ENCODE measurements at places on chromosomes 1 and 21.

DNA sequence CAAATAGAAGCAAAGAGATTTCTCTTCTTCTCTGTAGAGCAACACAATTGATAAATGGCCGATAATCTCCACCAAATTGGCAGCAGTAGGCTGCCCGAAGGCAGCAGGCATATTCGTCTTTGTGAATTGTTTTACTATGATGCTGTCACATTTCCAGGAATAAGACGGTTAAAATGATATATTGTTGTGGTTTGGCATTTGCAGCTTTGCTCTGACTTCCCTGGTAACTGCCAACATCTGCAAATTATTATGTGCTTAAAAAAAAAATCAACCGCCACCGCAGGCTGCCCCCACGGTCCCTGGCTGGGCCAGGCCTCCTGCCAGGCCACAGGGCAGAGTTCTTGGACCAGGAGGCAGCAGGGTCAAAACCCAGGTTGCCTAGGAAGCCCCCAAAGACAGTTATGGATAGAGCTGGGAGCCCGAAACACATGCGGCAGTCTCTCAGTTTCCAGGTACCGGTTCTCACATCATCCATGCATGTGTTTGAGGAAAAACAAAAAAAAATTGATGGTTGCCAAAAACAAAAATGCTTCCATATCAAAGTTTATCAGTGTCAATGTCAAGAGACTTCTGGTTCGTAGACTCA, 179.3 kb downstream of the ETS2 start:
- DNase-seq, result no peak

GRCh38 chr21:42438316-42439205, 34.9 kb downstream of the UBASH3A start:
- DNase-seq, result no peak

DNA sequence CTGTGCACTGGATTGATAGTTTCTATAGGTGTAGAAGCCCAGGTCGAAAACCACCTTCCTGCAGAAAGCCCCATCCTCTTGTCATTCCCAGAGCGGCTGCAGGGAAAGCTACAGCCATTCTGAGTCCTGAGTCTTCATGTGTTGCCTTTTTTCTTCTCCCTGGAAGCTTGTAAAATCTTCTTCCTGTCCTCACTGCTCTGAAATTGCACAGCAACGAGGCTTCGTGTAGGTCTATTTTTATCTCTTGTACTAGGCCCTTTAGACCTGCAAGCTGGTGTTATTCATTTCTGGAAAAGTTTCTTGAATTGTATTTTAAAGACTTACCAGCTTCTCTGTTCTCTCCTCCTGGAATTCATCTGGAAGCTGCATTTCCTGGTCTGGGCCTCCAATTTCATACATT, 44.2 kb upstream of the ETS2 start:
- DNase-seq, result no peak

DNA sequence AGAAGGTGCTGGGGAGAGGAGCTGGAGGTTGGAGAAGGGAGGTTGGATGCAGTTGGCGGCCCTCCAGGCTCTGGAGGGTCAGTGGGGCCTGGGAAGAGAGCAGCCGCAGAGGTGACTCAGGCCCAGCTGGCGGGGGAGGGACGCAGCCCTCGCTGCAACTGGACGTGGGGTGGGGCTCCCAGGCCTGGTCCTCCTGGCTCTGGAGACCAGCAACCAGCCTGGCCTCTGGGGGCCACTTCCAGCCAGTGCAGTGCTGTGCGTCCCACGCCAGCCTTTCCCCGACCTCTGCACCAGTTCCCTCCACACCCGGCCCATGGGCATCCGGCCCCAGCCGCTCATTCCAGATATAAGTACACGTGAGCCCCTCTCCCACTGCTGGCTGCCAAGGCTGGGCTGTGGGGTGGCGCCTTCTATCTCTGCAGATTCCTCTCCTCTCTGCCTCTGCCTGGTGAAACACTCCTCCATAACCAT, 38.0 kb upstream of the COL18A1 start:
- no peak for DNase-seq

DNA sequence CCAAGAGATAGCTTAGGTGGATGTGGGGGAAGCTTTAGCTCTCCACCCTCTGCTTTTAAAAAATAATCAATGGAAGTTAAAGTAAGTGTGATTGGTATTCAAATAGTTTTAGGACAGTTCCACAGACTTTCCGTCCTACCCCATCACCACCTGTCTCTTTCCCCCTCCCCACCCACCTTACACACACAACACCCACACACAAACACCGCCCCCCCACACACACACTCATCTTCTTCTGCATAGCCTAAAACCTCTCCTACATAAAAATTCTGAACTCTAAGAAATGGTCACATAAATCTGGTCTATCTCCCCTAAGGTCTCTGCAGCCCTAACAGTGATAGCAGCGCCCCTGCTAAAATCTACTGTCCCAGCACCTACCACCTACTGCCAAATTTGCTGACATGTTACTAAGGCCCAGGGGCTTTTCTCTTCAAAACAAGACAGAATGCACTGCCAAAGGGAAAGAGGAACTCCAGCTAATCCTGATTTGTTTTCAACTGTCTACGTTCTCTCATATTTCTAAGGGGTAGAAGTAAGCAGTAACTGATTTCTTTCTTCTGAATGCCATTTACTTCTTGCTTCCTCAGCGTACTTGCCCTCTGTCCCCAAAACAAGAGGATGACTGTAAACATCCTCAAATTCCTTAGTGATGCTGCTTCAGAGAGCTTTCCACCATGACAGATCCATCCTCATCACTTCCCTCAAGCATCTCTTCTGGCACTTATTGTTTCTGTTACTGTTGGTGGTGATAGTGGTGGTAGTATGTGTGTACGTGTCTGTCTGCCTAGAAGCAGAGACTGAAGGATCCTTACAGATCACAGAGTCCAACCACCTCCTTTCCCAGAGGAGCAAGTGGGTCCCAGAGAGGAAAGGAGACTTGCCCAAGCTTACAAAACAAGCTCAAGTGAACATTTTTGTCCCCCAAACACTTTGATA, 56.8 kb downstream of the LUZP1 start:
- peak; percentile 35 for DNase-seq

- no peak for DNase-seq
Measured at GRCh38 chr1:36208978-36209703, 15.1 kb upstream of the THRAP3 start.

DNA sequence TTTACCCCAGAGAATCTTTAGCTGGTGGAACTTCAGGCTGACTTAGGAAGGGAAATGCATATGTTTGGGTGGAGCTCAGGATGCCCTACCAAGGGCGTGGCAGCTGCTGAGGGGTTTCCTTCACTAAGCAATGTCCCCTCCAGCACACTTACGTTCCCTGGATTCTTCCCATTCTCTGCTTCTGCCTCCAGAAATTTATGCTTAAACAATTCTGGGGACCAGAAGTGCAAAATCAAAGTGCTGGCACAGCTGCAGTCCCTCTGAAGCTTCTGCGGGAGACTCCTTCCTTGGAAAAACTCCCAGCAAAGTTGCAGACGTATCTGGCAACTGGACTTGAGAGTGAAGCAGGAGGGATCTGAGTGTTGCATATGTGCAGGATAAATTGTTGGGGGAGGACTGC, 402.8 kb downstream of the PCP4 start:
- DNase-seq, result no peak

- no peak for DNase-seq
Measured at GRCh38 chr21:15964236-15964855, 234.6 kb downstream of the USP25 start.

GRCh38 chr1:213061263-213061662, 10.2 kb downstream of the RPS6KC1 start:
- DNase-seq, result no peak

DNA sequence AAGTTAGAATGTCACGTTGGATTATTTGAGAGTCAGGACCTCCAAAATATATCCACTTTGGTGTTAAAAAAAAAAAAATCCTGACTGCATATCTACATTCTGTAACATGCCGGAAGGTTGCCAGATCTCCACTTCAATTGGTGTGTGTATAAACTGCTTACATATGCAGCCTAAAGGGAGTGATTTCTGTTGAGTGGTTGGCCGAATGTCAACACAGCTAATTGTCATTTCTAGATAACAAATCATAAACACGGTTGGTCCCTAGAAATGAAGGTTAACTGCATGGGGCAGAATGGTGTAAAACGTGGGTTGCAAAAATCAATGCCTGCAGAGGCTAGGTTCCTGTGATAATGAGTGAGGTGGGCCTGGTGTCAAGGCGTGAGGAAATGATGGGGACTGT, 15.0 kb upstream of the ROR1 start:
- no peak for DNase-seq
